Liver (tissue), 10 donors: ENCODE measurements at places on chromosomes 3 and 15.
A peak's percentile ranks its signal among the peaks of the same experiment; 100 is the strongest.

DNA sequence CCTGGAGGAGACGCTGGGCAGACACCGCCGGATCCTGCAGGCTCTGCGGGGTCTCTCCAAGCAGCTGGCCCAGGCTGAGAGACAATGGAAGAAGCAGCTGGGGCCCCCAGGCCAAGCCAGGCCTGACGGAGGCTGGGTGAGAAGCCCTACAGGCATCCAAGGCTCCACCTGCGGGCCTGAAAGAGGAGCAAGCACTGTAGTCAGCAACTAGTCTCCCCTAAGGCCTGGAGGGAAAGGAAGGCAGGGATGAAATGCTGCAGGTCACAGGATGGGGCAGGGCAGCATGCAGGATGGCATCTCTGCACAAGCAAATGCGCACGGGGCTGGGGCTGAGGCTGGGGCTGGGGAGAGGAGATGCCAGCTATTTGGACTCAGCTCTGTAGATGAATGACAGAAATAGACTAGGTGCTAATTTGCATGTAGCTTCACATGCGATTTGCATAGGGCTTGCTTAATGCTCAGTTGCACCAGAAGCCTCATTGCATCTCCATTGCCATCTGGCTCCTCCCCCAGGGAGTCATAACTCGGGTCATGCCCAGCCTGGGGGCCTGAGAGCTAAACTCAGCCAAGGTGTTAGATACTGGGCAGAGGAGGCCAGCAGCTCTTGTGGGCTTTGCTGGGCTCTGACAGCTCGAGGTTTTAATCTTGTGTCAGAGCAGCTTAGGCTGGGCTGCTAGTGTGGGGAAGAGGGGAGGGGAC lies 5.2 kb upstream of the CPLX3 start:
- no peak for DNase-seq

- no peak for DNase-seq
Observed at GRCh38 chr3:104402902-104403301, 963.8 kb upstream of the ALCAM start.

DNA sequence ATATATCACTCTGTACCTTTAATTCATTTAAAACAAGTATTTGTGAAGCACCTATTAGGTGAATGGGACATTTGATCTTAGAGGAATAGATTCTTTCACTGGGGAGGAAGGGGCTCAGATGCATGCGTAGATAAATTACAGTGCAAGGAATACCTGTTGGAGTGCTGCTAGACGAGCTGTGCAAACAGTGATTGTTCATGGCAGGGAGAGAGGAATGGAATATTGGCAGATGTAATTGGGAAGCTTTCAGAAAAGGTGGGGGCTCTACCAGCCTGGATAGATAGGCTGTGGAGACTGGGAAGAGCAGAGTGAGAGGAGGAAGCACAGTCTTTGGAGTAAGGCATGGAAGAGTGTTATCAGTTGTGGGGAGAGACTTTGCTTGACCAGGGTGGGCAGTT lies 116.8 kb downstream of the AKAP13 start:
- no peak for DNase-seq

DNA sequence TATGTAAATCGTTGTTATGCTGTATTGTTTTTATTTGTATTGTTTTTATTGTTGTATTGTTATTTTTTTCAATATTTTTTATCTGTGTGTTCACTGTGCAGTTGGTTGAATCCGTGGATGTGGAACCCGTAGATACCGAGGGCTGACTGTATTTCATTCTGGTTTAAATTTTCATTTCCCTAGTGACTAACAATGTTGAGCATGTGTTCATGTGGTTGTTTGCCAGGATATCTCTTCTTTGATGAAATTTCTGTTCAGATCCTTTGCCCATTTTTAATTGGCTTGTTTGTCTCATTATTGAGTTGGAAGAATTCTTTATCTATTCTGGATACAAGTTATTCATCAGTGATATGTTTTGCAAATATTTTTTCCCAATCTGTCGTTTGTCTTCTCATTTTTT lies 29.7 kb downstream of the STOML1 start:
- DNase-seq = no peak

DNA sequence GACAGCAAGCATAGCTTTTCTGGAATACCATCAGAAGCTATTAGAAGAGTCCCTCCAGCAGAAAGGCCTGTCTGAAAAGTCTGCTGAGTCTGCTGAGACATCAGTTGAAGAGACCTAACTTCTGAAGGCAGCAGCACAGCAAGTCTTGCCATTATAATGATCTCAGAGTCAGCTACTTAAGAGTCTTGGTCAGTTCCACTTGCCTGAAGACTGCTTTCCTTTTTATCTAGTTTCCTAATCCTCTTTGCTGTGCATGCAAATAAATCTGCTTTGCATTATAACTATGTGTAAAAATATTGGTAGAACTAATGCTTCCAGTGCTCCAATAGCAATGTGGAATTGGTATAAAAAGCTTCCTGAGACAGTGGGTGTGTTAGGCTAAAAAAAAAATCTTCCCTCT lies 34.9 kb upstream of the CPOX start:
- DNase-seq = no peak

GRCh38 chr3:134991003-134991402 lies 195.9 kb downstream of the EPHB1 start:
- no peak for DNase-seq

GRCh38 chr3:31067004-31067403 lies 172.5 kb upstream of the GADL1 start:
- DNase-seq = no peak

DNA sequence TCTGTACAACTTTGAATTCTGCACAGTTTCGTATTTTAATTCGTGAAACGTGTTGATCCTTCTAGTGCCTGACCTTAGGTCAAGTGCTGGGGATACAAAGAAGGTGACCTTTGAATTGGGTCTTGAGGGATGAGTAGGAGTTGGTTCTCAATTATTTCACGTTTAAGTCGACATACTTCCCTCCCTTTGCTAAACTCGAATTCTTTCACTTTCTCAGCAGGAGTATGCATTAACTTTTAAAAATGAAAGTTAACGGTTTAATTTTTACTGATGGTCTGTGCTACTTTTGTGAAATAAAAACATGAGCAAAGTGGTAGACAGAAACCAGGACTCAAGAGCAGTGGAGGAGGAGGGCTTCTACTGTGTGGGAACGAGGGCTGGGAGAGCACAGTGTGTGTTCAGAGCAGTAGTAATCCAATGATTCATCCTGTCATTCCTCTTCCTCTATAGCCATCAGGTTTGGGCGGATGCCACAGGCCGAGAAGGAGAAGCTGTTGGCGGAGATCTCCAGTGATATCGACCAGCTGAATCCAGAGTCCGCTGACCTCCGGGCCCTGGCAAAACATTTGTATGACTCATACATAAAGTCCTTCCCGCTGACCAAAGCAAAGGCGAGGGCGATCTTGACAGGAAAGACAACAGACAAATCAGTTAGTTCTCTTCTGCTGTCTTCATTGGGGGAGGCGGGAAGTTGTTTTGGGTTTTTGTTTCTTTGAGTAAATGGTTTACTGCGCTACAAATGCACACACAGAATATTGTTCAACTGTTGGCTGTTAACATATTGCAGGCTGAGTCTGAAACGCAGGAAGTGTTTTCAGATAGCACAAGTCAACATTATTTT lies 78.6 kb upstream of the TSEN2 start:
- DNase-seq = peak; percentile 73

GRCh38 chr15:68334661-68335124 lies 57.1 kb downstream of the FEM1B start:
- no peak for DNase-seq

- no peak for DNase-seq
Observed at GRCh38 chr3:78724859-78725258, 1042.9 kb downstream of the ROBO1 start.

- DNase-seq = no peak
Observed at GRCh38 chr3:94593526-94594150, 530.8 kb downstream of the NSUN3 start.

- no peak for DNase-seq
Observed at GRCh38 chr3:179898024-179898423, 138.7 kb downstream of the PEX5L start.

DNA sequence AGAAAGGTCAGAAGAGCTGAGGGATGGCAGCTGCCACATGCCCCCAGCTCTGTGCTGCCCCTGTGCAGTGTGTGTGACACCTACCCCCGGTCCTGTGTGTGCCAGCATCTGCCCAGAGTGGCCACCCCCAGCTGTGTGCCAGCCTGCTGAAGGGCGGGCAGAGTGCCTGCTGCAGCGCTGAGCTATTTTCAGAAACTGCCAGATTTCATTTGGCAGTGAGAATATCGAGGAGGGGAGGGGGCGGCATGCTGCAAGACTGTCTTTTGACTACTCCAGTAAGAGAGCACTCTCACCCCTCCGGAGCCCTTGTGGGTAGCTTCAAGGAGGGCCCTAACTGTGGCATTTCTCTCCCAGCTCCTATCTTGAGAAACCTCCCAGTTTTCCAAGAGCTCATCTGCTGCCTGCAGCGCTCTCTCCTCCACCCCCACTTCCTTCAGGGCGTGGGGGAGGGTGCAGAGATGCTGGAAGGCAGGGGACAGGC lies 25.2 kb upstream of the DOCK3 start:
- DNase-seq = no peak

- DNase-seq = no peak
Observed at GRCh38 chr3:61796088-61796680, 234.8 kb downstream of the PTPRG start.

DNA sequence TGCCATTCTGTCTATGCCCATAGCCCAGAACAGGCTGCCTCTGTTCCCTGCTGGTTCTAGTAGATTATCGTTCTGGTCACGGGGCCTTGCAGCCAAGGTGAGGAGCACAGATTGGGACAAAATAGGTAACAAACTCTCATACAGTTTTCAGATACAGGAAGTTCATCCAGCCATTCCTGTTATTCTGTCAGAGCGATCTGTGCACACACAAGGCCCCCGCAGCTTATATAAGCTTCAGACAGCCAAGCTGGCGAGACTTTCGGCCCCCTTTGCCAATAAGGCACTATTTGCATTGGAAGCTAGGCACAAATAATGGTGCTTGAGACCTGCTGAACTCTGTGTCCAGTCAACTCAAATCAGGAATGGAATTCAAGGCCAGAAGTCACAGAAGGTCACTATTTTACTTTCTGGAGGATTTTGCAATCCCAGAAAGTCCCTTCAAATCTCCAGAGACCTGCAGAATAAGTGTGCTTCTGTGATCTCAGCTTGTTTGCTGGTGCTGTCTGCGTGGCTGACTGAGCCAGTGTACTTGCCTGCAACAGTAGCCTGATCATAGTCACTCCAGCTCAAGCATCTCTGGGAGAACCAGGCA lies 69.4 kb downstream of the BFSP2 start:
- no peak for DNase-seq

DNA sequence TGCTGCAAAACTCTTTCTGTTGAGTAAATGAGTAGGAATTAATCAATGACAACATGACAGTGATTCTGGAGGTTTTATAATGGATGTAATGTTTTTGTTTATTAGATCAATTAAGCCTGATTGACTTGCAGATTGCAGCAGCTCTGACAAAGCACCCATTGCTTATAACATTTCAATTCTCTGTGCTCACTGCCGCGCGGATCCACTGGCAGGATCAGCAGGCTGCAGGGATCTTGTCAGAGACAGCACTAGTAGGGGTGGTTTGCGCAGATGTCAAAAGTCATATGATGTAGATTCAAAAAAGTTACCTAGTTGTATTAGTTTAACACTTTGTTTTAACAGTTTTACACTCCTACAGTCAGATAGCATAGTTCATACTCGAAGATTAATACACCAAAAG lies 93.4 kb downstream of the MBNL1 start:
- DNase-seq = no peak

GRCh38 chr3:26259176-26259575 lies 363.4 kb upstream of the LRRC3B start:
- DNase-seq = no peak

DNA sequence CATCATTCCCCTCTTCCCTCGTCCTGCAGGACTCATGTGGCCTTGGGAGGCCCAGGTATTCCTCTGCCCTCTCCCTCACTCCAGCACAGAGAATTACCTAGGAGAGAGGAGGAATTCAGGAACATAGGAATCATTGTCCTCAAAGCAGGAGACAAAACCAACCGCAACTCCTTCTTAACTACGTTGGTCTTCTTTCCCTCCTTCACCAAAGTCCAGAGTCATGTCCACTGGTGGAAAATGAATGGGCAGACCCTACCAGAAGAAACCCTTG lies 55.0 kb upstream of the SKOR1 start:
- DNase-seq = no peak

DNA sequence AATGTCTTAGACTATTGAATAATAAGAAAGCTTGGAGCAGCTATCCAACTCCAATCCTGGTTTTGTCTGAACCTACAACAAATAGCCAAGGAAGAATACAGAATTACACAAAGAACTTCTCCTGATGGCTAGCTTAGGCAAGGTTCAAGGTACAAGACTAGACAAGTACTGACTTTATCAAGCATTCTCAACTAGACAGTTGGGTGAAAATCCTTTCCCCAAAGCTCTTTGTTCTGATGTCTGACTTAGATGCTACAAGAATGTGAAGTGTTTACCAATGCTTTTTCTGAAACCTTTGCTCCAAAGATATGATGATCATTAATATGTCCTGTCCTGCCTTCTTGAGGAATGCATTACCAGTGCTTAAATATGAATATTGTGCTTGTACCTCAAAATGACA lies 113.8 kb downstream of the ANXA2 start:
- DNase-seq = no peak

DNA sequence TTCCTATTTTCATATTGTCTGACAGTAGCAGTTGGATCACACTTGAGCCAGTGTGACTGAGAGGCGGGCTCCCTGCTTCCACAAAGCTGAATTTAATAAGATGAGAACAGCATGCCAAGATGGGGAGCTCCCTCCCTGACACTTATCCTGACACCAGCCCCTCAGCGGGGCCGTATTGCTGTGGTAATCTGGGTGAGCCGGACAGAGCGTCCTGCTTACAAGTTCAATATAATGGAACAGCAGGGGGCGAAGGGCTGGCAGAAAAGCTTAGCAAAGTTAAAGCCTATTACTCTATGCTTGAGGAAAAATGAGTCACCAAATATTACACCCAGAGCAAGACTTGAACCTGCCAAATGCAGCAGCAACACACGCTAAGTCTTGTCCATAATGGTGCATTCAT lies 163.8 kb upstream of the CMC1 start:
- DNase-seq = no peak

DNA sequence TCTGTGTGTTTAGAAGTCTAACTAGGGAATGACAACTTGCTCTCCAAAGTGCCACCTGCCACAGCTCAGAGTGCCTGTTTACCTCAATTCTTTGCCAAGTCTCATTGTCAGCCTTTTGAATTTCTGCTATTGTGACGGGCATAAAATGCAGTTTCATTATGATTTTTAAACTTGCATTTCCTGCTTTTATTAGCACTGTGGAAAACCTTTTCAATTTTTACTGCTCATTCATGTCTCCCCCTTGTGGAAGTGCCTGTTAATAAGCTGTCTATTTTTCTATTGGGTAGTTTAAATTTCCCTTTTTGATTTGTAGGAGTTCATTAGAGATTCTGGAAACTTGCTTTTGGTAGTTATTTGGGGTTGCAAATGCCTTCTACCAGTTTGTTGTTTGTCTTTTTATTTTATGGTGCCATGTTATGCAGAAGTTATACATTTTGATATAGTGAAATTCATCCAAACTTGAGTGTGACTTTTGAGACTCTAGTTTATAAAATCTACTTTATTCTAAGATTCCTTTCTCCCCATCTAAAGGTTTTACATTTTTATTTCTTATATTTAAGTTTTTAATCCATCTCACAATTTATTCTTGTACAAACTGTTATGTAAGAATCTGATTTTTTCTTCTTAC lies 53.9 kb upstream of the FRMD4B start:
- DNase-seq = no peak
